ENCODE measurements at places on chromosomes 5 and 9.

GRCh38 chr5:45484781-45485180, 211.4 kb downstream of the HCN1 start:
- no peak for DNase-seq

GRCh38 chr9:134723037-134723436, 81.4 kb downstream of the COL5A1 start:
- DNase-seq: no peak

DNA sequence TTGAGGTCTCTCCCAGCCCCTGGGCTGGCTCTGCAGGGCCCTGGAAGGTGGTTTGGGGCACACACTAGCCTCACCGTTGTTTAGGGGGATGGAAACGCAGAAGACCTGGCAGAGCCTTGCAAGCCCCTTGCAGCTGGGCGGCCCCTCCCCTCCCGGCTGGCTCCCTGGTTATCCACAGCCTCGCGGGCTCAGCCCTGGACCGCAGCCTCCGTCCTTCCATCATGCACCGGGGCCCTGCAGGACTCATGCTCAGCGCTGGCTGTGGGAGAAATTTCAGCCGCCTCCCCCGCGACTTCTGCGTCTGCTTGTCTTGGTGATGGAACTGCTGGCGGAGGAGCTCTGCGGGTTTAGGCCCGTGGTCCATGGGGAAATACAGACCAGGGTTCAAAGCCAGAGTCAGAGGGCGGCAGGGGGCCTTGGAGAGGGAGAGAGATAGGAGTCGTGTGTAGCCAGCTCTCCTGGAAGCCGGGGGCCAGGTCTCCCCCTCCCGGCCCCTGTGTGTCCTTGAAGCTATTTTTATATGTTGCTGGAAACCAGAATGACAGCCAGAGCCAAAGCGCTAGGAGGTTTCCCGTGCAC, 75.8 kb upstream of the IER5L start:
- DNase-seq: peak; percentile 66

DNA sequence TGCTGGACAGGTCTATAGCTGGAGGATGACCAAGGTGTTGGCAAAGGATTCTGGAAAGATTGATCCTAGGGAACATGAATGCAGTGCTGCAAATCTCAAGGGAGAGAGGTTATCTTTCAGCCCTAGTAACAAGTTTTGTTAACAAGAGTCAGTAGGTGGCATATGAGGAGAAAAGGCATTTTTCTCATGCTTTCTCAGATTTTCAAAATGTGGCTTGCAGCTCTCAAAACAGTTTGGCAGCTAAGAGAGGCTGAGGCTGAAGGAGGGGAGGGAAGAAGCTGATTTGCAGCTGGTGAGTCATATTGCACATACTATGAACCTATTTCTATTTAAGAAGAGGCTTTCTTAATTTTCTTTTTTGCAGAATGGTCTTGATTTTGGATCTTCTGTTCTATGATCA, 64.3 kb upstream of the PCA3 start:
- DNase-seq: no peak

GRCh38 chr9:133273819-133274218, 1.2 kb downstream of the ABO start:
- no peak for DNase-seq

DNA sequence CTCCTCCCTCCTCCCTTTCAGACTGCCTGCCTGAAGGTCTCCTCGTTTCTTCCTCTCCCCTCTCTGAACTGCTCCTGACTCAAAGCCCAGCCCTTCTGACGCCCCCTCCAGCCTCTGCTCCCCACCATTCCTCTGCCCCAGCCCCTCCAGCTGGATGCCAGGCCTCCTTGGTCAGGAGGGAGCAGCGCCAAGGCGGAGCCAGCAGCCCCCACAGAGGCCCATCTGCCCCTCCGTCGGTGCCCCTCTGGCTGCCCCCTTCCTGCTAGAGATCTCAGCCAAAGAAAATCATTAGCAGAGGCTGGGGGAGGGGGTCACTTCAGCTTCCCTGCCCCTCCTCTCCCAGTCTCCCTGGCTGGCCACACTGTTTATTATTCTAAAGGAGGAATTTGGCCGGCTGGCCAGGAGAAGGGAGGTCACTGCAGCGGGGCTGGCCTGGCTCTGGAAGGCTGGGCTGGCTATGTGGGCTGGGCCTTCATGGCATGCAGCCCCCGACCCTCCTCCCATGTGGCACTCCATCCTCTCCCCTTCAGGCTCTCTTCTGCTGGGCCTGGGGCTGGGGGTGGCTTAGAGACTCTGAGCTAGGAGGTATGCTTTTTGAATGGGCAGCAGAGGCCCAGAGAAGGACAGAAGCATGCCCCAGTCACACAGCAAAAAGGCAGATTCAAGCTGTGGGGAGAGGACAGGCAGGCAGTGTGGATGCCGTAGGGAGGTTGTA, 16.9 kb downstream of the PDGFRB start:
- DNase-seq: peak; percentile 85

- DNase-seq: no peak
These were observed 12.6 kb downstream of the URM1 start for GRCh38 chr9:128383791-128384190.

DNA sequence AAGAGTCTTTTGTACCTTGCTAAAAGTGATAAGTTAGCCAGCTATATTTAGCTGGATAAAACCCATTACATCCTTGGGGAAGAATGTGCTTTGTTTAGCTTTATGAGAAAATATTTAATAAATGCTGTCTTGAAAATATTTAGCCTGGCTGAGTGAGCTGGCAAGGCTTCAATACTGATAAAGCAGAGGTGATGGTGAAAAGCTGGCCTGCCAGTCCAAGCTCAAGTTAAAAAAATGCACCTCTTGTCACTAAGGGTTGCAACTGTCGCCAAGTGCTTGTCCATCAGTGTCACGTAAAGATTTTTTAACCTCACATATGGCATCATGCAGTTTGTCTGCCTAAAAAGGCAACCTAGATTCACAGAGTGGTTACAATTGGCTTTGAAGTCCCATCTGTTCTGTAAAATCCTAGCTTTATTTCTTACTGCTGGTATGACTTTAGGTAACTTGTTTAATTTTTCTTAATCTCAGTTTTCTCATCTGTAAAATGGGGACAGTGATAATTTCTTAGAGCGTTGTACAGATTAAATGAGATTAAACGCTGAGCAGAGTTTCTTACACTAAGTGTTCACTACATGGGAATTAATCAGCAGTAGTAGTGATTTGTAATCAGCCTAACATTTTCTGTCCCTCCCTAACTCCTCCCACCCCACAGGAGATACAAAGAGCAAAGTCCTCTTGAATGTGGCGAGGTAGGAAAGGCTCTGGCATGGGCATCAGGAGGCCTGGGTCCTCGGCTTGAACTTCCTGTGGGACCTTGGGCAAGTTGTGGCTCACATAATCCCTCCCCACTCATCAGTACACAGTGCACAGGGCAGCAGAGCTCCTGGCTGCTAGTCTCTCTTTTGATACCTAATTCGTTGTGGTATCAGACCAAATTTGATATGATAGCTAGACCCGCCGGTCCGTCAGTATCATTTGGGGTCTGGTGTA, 48.7 kb downstream of the PIK3R1 start:
- DNase-seq: no peak

- DNase-seq: no peak
These were observed 205.6 kb downstream of the TAF11L14 start for GRCh38 chr5:17839848-17840247.
